Stimulated activated naive CD4-positive, alpha-beta T cell treated with Interleukin-2 at 50 U/mL for 16 hours (primary cell): ENCODE measurements at places on chromosomes 11 and 22.

DNA sequence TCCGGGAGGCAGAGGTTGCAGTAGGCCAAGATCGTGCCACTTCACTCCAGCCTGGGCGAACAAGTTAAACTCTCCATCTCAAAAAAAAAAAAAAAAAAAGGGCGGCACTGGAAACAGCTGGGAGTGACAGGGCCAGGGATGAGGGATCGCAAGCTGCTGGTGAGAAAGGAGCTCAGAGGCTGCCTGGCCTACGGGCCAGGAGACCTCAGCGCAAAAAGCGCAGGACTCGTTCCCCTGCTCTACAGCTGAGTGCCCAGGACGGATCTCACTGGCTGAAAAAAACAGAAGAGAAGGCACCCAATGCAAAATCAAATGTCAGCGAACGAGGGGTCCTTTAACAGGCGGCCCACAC, 650 bp upstream of the NUP50 start:
- DNase-seq, result no peak

DNA sequence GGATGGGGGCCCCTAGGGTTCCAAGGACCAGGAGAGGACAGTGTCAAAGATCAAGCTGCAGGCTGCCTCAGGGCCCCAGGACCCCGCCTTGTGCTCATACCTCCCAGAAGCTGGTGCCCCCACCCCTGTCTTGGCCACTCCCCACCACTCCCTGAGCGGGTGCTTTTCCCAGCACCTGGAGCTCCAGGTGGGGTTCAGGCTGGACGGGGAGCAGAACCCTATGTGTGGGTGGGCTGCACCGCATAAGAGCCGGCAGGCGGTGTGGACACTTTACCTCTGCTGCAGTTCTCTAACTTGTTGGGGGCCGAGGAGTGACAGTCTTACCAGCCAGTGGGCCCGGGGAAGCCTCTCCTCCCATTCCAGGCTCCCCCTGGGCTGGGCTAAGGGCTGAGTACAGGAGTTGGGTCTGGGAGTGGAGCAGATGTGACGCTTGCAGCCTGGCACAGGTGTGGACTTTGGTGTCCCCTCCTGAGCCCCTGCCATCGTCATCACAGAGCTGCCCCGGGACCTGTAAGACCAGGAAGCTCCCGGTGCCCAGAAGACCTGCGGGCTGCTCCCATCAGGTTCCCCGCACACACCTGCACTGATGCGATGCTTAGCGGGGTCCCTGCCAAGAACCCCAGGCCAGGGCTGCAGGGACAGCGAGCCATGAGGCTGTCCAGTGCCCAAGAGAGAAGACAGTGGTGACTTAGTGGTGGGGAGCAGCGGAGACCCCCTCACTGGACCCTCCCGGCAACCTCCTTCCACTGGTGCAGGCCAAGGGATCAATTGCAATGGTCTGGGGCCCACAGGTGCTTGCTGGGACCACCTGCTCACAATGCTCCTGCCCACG, 674.5 kb downstream of the BRD1 start:
- DNase-seq, result no peak

- DNase-seq, result no peak
Measured at GRCh38 chr11:96228473-96228891, 114.5 kb downstream of the MAML2 start.

- no peak for DNase-seq
Measured at GRCh38 chr11:116960930-116961329, 123.5 kb upstream of the APOA1 start.

- no peak for DNase-seq
Measured at GRCh38 chr22:19719050-19719482, 4.3 kb upstream of the GP1BB start.

- peak; percentile 41 for DNase-seq
Measured at GRCh38 chr11:114036147-114036811, 23.2 kb upstream of the ZBTB16 start.

GRCh38 chr11:35288309-35288708, 131.0 kb downstream of the SLC1A2 start:
- no peak for DNase-seq

DNA sequence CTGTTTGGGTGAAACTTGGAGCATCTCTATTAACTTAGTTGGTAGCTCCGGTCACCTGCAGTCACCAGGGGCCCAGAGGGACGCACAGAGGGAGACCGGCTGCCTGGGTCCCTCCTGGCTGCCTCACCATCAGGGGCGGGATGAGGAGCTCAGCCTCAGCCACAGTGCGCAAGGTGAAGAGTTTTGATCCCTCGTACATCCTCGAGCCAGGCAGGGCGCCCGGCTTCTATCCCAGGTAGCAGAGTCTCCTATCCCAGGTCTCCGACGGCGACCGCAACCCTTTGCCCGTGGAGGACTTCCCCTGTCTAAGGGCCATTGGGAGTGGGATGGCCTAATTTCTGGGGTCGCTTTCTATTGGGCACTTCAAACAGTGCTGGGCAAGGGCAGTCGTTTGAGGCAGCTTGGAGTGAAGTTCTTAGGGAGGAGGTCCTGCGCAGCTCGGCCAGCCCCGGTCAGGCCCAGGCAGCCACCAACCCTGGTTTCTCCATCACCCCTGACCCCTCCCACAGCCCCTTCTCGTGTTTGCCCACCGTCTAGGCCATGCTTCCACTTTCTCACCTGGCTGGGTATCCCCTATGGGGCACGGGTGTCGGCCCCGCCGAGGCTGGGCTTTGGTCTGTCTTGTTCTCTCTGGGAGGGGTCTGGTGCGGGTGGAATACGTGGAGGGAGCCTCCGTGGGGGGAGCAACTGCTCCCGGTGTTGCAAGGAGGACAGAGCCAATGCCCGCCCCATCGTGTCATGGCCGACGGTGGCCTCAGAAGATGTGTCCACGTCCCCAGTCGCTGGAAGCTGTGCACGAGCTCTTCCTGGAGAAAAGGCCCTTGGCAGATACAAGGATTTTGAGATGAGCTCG, 3.6 kb upstream of the MRGPRG start:
- no peak for DNase-seq

DNA sequence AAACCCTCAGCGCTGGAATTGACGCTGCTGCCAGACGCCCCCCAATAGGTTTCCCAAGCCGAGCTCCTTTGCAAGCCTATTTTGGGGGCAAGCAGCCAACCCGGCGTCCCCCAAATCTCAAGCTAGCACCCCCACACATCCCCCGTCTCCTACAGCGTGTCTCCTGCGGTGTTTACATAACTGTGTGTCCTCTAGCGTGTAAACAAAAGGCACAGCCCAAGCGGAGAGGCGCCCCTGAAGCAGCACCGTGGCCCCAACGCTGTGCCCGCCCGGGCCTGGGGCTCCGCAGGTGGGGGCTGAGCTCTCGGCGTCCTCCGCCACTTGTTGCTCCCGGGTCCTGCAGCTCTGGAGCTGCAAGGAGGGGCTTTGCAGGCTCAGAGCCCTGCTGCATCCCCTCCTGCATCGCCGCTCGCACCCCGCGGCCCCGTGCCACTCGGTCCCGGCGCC, 1.6 kb downstream of the CADM1 start:
- DNase-seq, result no peak

GRCh38 chr22:29481265-29482000, 1.4 kb downstream of the NEFH start:
- DNase-seq, result no peak

- no peak for DNase-seq
Measured at GRCh38 chr22:28151151-28151816, 232.2 kb upstream of the PITPNB start.

DNA sequence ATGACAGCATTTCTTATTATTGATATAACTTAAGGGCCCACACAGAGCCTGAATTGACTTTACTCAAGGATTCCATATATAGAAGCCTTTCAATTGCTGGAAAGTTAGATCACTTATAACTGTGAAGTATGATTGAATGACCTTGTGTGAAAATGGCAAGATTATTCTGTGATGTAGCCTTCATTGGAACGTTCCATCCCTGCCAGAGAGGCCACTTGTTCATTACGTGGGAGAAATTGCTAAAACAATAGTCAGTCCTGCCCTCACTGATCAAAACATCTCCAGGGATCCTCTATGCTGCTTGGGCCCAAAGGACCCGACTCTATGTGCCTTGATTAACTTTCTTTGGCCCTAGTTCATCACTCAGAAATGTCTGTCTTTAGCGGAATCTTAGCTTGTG, 159.5 kb upstream of the BLID start:
- DNase-seq, result no peak

GRCh38 chr22:19514831-19515565, 9.2 kb downstream of the CLDN5 start:
- no peak for DNase-seq

DNA sequence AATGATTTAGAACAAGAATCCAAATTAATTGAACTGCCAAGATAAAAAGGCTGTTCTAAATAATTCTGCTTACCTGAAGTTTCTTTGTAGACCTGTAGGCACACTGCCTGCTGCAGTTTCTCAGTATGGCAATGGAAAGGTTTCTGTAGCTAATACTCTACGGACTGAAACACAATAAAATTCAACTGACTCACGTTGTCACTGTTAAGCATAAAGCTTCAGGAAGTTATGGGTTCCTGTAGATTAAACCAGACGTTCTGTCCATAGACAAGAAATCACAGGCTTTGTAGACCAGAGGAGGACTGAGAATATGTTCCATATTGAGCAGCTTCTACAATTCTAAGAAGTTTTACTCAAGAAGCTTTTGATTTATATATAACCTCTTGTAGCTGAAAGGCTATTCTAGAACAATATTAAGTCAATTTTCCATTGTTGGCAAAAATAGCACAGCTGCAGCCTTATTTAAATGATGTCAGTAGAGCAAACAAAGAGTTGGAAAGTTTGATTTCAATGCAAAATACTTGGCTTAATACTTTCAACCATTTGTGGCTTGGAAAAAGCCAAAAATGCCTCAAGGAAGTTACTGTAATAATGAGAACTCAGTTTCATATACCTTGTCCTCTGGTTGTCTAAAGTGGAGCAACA, at the start of gene GLYATL2:
GLYATL2 (minus strand) TSS at position 344 of the 645 bp plus-strand sequence. CDS start 5,092 bp downstream, outside the sequence.
- DNase-seq, result no peak

GRCh38 chr11:19674836-19675235, 37.8 kb upstream of the NAV2 start:
- DNase-seq, result no peak

DNA sequence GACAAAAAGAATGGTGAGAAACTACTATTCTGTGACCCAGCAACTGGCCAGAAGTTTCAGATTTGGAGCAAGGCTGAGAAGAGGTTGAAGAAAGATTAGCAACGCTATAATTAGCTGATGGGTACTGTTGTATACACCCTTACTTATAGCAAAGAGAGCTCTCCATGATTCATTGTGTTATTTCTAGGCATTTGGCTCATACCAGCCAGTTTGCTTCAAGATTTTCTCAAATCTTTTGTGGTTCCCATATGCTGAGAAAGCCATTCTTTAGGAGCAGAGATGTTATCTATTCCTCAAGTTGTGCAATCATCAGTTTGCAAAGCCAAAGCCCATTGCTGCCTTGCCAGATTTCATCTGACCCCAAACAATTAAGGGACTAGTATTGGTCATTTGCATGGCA, 179.4 kb downstream of the ETS1 start:
- no peak for DNase-seq

DNA sequence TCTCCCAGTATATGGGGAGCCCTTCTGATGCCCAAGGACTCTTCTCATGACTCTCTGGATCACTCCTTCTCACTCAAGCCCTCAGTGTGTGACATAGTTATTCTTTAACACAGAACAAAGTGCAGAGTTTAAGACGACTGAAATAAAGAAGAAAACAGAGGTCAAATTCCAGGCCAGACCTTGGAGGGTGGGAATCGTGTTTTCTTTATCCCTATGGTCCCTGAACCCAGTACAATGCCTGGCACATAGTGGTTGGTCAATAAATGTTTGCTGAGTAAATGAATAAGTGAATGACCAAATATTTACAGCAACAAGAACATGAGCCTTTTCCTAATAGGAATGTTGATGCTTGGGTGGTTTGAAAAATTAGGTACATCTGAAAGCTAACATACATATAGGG, 28.8 kb downstream of the VSTM5 start:
- DNase-seq, result no peak

- DNase-seq, result no peak
Measured at GRCh38 chr11:112361396-112361795, 100.7 kb upstream of the PLET1 start.

GRCh38 chr11:16860617-16861016, 122.2 kb downstream of the C11orf58 start:
- DNase-seq, result no peak

DNA sequence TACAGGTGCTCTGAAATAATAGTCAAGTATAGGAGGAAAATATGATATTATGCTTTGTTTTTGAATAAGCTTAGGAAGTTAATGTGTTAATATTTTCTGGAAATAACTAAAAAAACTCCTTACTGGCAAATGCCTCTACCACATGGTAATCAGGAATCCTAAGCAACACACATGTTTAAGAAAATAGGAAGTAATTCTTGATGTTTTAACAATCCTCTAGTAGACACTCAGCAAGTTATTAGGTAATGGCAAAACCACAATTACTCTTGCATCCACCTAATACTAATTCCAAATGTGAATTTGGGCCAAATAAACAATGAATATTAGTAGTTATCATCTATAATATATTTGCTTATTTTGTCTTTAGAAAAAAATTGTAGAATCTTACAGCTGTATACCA, 53.6 kb downstream of the SLC35F2 start:
- no peak for DNase-seq

DNA sequence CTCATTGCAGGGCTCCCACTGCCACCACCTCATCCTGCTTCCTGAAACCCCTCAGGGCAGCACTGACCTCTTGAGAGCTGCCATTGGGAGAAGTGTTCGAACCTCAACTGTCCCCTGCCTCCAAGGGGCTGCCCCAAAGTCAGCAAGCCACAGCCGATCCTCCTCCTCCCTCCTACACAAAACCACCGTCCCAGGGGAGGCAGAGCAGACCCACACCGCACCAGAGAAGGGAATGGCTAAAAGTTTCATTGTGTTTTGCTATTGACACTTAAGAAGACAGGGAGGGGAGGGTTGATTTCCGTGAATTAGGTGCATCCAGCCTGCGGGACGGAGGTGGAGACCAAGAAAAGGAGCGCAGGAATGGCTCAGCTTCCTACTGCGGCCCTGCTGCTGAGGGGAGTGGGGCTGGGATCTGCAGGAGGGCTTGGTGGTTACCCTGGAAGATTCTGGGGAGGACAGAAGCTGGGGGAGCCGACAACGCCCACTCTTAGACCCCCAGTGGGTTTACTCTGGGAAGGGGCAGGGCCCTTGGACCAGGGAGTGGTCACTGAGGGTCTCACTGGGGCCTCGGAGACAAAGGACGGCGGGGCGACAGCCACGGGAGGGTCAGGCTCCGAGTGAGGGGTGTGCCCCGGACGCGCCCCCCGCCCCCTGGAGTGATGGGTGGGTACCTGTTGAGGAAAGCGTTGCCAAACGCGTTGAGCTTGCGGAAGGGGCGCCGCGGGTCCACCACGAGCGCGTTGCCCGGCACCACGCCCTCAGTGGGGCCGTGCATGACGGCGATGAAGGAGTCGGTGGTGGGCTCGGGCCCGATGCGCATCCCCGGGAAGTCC, 815 bp downstream of the EHD1 start:
- peak; percentile 37 for DNase-seq

- no peak for DNase-seq
Measured at GRCh38 chr22:37848587-37849088, 581 bp upstream of the EIF3L start.

DNA sequence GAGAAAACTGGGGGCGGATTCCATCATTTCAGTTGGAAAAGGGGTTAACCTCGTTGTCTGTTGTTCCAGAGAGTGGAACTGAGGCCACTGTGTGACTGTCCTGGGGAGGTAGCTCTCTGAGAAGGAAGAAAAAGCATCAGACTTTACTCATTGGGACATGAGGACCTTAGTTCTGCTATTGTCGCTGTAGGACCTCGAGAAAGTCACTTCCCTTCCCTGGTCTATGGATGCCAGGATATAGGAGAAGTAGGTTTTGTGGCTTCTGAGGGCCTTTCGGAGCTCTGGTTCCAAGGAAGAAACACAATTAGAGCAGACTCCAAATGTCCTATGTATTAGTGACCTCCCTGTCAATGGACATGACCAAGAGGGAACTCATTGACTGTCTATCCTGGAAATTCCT, 6.2 kb downstream of the MYO18B start:
- no peak for DNase-seq

GRCh38 chr22:38881464-38881871, 9.5 kb upstream of the CBX6 start:
- no peak for DNase-seq
